8988T (cell line): ENCODE measurements at places on chromosomes 2 and 18.

GRCh38 chr2:178871536-178871935 is 64.3 kb upstream of the TTN start:
- no peak for DNase-seq

GRCh38 chr2:122079844-122080243 is 324.4 kb downstream of the TSN start:
- no peak for DNase-seq

DNA sequence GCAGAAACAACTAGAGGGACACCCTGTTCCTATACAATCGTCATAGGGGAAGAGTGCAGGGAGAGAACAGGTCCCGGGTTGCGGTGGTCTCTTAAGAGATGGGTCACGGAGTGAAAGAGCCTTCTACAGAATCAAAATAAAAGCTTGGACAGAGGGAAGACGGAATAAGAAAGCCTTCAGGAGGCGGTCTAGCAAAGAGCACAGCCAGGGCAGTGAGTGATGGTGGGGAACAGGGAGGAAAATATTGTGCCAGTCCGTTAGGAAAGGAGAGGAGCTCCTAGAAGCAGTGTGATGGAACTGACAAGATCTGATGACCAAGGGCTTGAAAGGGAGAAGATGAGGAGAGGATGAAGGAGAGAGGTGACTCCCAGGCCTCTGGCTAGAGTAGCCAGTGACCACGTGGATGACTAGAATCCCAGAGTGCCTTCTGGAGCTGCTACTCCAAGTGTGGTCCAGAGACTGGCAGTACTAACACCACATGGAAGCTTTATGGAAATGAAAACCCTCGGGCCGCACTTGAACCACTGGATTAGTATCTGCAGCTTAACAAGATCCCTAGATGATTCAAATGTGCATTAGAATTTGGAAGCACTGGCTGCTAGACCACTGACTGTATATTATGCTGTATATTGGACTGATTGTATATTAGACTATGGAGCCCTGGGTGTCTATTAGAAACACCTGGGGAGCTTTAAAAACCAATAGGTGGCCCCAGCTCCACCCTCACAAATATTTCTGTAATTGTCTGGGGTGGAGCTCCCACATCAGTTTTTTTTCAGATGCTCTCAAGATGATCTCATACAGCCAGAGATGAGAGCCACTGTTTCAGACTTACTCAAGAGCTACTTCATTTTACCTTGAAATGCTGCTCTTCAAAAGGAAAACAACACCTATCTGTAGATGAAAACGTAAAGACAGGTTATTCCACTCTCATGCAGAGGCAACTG is 1.1 kb upstream of the EVA1A start:
- DNase-seq, result no peak

DNA sequence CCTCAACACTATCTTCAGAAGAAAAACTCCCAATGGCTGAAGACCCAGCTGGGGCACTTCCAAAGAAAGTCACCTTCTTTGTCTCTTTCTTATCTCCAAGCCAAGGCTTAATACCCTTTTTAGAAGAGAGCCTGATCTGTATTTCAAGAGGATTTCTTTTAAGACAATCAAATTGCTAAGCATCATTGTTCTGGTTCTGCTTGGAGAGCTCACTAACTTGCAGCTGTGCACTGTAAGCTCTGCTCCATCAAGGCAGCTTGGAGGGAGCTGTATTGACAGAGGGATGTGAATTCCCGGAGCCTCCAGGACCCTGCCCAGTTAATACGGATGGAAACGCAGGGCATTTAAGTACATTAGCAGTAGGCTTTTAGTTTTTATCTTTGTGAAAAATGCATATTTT is 253.1 kb downstream of the TDRD15 start:
- DNase-seq, result no peak

- no peak for DNase-seq
Measured at GRCh38 chr2:3868012-3868805, 164.8 kb downstream of the DCDC2C start.

DNA sequence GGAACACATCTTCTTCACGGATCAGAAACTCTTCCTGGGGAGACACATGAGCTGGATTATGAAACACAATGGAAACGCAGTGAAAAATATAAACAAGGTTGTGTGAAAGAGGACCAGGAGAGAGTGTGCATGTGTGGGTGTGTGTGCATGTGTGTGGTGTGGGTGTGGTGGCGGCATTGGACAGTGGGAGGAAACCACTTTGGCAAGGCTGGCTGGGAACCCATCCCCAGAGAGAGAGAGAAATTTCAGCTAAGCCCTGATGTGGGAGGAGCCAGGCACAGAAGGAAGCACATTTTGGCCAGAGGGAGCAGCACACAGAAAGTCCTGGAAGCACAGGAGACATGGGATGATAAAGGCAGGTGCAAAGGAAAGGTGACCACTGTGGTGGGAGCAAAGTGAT is 147.6 kb upstream of the COPS8 start:
- DNase-seq, result no peak

DNA sequence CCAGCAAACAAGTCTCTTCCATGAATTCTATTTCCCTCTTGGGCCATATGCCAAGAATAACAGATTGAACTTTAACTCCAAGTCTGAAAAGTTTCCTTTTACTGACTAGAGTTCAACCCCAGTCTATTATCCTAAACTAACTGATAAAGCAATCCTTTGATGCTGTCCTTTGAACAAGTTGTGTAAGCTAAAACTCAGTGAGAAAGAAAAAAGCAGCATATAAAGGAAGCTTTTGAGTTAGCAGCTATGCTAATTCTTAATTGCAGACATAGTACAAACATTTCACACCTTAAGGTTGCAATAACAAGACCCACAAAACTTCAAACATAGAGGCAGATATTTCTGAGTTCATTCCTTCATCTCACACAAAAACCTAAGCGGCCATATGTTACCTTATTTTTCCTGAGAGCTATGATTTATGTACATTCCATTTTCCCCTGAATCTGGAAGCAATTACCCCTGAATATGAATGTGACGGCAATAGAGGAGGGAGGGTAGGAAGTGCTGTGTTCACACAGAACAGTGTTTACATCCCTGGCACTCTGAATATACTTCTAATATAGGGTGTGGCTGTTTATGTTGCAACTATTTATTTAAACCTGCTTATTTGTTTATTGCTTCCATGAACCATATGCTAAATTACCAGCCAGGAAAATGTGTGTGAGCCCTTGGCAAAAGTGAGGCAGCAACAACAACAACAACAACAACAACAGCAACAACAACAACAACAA is 180.6 kb downstream of the IRS1 start:
- DNase-seq, result no peak

DNA sequence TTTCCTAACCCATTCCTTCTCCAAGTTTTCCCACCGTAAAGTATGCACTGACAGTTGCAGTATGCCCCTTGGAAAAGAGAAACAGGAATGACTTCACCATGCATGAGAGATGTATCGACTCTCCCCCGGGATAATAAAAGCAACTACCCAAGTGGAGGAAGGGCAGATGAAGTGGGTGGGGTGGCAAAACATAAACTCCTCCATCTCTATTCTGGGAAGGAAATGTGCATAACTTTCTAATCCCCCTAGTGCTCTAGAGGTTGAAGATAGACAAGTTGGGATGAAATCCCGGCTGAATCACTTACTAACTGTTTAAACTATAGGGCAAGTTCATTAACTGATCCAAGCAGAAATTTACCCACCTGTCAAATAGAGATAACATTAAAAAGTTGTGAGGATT is 89.2 kb downstream of the PIGN start:
- DNase-seq, result no peak

GRCh38 chr2:111896024-111896423 is 2.4 kb upstream of the MERTK start:
- no peak for DNase-seq

- no peak for DNase-seq
Measured at GRCh38 chr18:25503567-25504081, 151.7 kb upstream of the ZNF521 start.

DNA sequence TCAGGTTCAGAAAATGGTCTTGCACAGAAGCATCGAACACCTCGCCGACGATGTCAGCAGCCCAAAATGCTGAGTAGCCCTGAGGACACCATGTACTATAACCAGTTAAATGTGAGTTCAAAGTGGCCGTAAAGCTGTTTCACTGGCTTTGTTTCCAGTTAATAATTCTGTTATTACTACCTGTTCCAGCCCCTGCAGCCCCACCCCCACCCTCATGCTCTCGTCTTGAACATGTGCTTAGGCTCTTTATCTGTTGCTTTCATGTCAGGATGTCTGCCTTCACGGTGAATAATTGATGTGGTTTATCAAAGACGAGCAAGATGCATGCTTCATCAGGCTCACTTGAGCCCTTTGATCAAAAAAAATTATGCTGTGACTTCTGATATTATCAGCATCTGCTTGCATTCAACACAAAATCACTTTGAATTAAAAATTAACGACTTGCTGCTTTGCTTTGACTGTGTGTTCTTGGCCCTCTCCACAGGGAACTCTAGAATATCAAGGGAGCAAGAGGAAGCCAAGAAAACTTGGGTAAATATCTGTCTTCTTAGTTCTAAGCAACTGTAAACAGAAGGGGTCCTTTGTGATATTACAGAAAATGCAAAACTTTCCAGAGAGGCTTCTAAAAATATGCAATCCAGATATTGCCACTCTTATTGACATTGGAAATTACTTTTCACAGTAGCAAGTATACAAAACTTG is 63.4 kb upstream of the SP5 start:
- no peak for DNase-seq

GRCh38 chr2:200104015-200104414 is 148.6 kb downstream of the MAIP1 start:
- DNase-seq, result no peak

DNA sequence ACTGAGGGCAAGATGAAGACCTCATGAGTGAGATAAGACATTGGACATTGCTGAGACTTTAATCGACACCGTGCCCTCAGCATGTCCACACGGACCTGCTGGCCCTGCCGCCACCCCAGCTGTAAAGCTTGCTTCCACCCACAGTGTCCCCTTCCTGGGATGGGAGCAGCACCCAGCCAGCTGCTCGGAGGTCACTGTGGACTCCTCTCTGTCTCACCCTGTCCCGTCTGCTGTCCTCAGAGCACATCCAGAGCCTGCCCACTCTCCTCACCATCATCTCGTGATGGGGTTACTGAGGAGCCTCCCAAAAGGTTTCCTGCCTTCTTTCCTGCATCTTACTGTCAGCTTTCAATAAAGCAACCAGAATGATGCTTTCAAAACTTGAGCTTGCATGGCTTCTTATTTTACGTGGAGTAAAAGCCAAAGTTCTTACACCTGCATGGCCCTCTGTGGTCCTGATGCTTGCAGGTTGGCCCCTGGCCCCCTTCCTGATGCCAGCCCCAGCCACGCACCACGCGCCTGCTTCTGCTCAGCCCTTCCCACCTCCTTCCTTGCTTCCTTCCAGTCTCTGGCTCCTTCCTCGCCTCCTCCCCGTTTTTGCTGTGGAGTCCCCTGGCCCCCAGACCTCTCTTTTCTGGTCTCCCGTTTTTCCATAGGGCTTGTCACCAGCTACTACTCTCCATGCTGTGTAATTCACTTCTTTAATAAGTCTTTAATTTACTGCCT is 67.0 kb downstream of the DGKD start:
- no peak for DNase-seq

GRCh38 chr2:197369228-197369932 is 58.8 kb upstream of the ANKRD44 start:
- DNase-seq, result no peak

- DNase-seq, result no peak
Measured at GRCh38 chr2:207771421-207771820, 1.7 kb upstream of the FZD5 start.

- DNase-seq, result no peak
Measured at GRCh38 chr2:182240862-182241371, 185.9 kb downstream of the PDE1A start.

DNA sequence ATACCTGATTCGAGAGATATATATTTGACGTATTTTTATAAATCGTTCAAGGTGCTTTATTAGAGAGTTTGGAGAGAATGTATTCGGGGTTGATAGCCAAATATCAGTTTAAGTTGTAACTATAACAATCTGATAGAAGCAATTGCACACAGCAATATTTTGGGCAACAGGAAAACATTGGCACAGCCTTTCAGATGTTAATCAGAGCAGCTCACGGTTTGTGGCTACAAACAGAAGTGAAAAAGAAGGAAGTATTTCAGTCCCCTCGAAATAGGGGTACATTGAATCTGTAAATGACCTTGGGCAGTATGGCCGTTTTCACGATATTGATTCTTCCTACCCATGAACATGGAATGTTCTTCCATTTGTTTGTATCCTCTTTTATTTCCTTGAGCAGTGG is 20.6 kb downstream of the SERPINB10 start:
- no peak for DNase-seq
